ENCODE measurements at places on chromosomes 13 and 19.

GRCh38 chr13:101155920-101156319 lies 260.4 kb downstream of the NALCN start:
- no peak for DNase-seq

- DNase-seq, result no peak
These were observed 3.6 kb upstream of the MYO1F start for GRCh38 chr19:8580710-8581281.

GRCh38 chr19:16649734-16650133 lies 10.2 kb downstream of the SMIM7 start:
- no peak for DNase-seq

- DNase-seq, result no peak
These were observed 748 bp downstream of the LMNB2 start for GRCh38 chr19:2455851-2456570.

DNA sequence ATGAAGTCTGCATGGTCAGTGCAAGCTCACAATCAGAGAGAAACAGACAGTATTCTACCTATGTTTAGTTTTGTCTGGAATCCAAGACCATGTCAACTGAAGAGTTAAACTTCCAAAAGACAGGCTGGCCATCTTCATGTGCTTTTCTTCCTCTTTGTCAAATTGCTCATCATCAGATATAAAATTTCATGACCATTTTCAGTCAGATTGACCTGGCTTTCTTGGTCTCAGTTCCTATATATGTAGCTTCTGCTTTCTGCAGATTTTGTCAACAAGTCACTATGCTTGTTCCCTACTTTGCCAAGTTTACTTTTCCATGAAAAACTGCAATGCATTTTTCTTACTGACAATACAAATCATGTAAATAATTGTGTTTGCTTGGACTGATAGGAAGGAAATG lies 13.9 kb downstream of the SLC46A3 start:
- DNase-seq, result no peak

- no peak for DNase-seq
These were observed 43.3 kb downstream of the SPATA13 start for GRCh38 chr13:24203811-24204210.

DNA sequence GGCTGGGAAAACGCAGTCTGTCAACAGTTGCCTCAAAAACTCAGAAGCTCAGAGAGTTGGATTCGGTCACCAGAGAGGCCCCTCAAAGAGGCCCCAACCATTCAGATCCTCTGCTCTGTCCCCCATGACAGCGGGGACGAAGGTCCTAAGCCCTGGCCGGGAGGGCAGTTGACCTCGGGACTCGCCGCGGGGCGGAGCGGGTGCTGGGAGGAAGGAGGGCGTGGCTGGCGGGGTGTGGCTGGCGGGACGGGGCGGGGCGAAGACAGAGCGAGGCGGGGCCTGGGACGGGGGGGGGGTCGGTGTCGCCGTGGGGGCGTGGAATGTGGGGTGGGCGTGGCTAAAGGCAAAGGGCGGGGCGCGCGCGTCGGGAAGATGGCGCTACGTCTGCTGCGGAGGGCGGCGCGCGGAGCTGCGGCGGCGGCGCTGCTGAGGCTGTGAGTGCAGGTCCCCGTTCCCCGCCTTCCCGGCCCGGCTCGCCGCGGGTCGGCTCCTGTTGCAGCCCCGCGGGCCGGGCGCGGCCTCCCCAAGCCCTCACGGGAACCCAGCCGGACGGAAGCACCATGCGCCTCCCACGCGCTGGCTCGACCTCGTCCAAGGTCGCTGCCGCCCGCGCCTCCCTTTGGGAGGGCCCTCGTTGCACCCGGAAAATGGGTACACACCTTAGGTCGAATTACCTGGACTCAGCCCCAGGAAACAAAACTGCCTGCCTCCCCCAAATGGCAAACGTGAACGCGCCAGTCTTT lies 105.2 kb downstream of the TM9SF2 start:
- DNase-seq, result peak; percentile 34

DNA sequence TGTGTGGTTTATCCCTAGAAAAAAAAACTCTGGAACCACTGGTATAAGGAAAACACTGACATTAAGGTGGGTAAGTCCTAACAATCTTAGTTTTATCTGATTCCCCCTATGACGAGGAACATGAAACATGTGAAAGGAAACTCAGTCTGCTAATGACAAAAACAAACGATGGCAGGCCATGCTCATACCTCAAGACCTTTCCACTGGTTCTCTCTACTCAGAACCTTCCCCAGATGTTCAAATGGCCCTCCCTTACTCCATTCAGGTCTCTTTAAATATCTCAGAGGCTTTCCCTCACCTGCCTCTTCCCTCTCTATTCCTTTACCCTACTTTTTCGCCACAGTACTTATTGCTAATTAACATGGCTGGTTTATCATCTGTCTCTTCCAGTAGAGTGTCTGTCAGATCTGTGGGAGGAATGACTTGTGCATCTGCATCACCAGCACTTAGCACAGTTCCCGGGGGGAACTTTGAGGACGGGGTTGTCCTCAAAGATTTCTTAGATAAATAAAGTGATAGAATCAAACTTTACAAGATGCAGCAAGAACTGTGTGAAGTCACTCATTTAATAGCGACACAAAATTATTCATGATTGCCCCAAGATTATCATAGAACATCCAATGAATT lies 1.5 kb downstream of the TUBGCP3 start:
- DNase-seq, result no peak

GRCh38 chr13:36717966-36718545 lies 44.2 kb downstream of the SERTM1 start:
- DNase-seq, result no peak

- DNase-seq, result no peak
These were observed 8.4 kb upstream of the FLT1 start for GRCh38 chr13:28503182-28503967.

GRCh38 chr13:114017966-114018365 lies 44.1 kb upstream of the C13orf46 start:
- DNase-seq, result no peak

DNA sequence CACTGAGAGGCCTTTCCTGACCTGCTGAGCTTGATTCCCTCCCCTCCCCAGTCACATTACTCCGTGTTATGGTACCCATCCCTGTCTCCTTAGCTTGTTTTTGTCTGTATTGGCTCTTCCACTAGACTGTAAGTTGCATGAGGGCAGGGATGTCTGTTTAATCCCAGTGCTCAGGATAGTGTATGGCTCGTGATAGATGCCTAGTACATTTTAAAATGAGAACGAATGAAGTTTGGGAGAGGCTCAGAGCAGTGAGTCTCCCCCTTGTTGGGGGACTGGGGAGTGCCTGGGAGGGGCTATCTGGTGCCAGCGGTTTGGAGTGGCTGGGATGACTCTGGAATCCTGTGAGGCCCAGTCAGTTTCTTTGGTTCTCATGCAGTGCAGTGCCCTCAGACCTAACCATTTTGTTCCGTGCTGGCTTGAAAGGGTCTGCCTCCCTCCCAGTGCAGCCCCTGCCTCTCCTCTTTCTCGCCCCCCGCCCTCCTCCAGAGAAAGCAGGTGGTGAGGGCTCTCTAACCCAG lies 35.5 kb downstream of the ACTN4 start:
- no peak for DNase-seq

- DNase-seq, result no peak
These were observed 223.9 kb downstream of the LHFPL6 start for GRCh38 chr13:39379118-39379517.

DNA sequence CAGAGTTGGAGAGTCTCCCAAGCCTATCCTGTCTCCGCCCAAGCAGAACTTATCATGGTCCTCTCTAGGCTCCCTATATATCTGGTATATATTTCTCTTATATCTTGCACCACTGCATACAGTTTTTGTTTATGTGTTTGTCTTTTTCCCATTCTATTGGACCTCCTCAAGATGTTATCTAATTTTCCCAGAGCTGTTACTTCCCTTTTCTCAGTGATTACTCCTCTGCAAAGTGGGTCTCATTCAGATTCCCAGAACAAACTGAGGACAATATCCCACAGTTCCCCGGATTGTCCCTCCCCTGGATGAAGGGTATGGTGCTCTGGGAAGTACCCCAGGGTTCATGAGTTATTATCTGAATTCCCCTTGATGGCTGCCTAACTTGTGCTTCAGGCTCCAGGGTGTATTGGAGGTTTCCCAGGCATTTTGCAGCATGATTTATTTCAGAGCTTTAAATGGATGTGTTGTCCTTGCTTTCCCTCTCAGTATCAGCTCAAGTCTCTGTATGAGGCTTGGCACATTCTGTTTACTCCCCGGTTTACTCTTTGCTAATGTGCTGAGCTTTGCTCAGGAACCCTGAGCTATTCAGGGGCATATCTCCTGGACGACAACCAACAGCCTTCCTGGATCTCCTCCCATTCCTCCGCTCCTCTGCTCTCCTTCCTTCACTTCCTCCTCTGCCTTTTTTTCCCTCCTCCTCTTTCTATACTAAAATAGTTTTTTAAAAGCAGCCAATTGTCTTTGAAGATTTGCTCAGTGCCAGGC lies 329.3 kb downstream of the SPRY2 start:
- no peak for DNase-seq

GRCh38 chr19:2391118-2391725 lies 31.2 kb downstream of the TMPRSS9 start:
- peak; percentile 52 for DNase-seq

GRCh38 chr13:64332048-64332447 lies 2898.1 kb downstream of the PCDH9 start:
- DNase-seq, result peak; percentile 18

DNA sequence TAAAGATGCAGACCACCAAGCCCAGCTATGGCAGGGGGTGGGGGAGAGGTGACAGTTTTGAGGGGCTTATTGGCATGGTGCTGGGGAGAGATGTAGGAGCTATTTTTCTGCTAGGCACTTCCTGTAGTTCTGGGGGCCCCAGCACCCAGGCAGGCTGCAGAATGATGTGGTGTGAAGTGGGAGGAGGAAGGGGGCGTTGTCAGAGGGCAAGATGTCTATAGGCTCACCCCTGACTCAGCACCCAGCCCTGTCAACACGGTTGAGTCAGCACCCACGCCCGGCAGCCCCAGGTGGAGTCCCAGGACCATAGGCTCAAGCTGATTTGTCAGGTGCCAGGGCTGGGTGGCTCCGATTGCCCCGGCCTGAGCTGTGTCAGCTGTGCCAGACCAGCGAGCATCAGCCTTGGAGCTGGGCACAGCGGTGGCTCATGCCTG lies 5.8 kb downstream of the KLF2 start:
- no peak for DNase-seq
